Activated T-cell treated with anti-CD3 and anti-CD28 coated beads, Interleukin-2, amount 50 U/mL, for 1 hour (primary cell): ENCODE measurements at places on chromosomes 4 and X.
A peak's percentile ranks its signal among the peaks of the same experiment; 100 is the strongest.

DNA sequence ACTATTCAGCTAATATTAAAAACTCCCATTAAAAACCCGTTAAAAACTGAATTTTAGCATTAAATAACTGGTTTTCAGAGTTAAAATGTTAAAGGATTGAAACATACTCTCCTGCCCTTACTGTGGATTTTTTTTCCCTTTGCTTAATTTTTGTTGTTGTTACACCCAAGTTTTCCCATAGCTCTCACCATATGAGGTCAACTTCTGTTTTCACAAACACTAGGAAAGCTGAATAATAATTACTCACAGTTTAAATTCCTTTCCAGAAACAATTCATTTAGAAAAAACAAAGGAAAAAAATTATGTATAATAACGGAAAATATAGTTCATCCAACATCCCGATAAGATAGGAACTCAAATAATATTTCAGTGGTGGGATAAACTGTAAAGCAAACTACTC lies 129.0 kb downstream of the PPP3CA start:
- no peak for DNase-seq

- no peak for DNase-seq
These were observed 83.9 kb upstream of the CPEB2 start for GRCh38 chr4:14918336-14918735.

DNA sequence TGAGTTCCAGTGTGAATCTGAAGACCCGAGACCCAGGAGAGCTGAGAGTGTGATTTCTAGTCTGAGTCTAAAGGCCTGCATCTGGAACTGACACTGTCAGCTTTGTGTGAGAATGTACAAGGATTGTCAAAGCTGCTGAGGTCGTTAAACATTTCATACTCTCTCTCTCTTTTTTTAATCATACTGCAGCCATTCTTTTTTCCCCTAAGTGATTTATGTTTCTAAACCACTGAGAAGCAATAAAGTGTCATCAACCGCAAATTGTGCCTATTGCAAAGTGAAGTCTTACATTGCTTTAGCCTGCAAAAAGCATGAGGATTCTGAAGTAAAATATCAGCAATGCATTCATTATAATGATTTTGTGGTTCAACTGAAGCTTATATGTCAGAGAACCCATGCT lies 106.0 kb downstream of the ASMT start:
- no peak for DNase-seq

DNA sequence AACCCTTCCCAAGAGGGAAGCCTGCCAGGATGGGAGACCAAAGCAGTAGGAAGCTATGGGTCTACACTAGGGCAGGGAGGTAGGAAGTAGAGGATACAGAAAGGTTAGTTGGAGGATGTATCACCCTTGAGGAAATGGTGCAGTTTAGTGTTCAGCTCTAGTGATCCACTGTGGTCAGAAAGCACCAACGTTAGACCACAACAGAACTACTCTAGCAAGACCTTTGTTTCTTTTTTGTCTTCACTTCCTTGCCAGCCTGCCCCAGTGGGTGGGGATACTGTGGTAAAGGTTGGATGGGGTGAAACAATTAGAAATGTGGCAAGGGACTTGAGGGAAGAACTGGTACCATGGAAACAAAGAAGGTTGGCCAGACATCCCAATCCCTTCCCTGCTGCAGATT lies 83.3 kb downstream of the DDIT4L start:
- DNase-seq = no peak

DNA sequence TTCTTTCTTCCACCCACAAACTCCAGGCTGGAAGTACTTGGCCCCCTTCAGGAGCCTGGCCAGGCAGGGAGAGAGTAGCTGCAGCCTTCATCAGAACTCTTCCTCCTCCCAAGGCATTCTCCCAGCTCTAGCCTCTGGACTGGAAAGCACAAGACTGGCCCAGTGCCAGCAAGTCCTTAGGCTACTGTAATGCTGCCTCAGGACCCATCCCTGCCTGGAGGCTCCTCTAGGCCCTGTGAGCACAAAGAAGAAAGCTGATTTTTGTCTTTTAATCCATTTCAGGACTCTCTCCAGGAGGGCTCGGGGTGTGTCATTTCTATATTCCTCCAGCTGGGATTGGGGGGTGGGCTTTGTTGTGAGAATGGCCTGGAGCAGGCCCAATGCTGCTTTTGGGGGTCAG lies 10.8 kb downstream of the AWAT2 start:
- no peak for DNase-seq

DNA sequence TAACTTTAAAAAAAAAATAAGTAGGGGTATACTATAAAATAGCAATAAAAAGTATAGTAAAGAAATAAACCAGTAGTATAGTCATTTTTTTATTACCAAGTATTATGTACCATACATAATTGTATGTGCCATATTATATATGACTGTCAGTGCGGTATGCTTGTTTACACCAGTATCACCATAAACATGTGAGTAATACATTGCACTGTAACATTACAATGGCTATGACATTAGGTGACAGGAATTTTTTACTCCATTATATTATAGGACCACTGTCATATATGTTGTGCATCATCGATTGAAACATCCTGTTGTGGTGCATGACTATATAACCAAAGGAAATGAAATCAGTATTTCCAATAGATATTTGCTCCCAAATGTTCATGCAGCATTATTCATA lies 176.9 kb upstream of the ARHGAP24 start:
- DNase-seq = no peak

DNA sequence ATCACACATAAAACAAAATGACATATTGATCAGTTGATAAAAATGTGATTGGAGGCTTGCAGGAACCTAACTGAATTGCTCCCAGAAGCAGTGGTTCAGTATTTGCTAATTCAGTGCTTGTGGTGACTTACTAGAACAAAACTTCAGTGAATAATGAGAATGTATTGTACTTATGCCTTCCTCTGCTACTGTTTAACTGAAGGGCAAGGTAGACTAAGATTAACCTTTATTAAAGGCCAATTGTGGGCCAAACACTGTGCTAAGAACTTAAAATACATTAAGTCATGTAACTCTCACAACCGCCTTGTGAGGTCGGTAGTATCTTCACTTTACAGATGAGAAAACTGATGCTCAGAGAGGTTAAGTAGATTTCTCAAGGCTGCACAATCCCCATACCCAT lies 14.9 kb downstream of the IGFBP7 start:
- DNase-seq = no peak

DNA sequence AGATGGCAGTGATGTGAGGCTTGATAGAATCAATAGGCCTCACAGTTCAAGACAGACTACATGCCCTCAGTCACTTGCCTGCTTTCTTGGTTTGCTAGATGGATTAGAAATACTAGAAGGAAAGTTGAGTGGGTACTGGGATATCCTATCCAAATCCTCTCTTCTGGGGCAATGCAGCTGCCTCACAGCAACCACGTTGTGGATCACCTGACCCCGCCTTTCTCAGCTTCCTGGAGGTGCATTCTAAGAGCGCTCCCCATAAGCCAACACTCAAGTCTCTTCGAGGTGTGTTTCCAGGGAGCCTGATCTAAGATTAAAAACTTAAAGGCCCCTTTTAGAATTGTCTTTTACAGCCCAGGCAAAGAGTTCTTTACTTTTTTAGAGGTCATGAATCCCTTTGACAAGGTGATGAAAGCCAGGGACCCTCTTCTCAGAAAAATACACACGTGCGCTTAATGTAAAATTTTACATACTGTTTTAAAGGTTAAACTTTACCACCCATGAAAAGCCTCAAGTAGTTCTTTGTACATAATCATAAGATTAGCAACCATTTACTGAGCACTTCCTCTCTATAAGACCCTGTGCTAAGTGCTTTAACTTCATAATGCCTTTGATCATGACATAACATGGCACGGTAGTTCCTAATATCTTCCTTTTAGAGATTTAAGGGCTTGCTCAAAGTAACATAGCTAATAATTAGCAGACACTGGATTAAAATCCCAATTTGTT lies 840 bp upstream of the RPL34 start:
- DNase-seq = peak; percentile 32

- DNase-seq = no peak
These were observed 106.4 kb downstream of the KDR start for GRCh38 chr4:55018978-55019377.

DNA sequence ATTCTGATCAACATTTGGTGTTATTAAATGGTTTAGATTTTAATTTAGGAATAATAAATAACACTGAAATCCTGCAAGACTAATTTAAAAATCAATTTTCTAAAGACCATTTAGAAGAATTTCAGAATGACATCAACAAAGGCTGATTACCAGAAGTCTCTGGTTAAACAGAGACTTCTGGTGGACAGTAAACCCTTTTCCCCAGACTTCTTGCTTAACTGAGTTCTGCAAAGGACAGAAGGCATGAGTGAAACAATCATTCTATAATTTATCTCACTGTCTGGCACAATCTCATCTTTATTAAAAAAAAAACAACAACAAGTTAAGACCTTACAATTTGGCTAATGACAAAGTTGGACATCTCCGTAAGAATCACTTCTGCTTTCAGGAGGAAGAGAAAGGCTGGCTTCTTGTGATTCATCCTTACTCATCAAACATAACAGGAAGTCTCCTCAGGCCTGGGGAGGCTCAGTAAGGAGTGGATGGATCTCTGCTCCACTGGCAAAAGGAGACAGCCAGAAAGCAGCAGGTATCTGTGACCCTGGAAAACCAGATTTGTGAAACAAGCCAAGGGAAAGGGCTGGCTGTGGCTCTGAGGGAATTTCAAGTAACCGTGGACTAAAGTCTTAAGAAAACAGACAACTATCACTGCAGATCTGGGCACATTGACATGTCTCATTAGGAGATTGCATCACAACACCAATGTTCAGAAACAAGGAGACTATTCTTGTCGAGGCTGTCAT lies 908 bp upstream of the TLR6 start:
- no peak for DNase-seq

GRCh38 chr4:13988353-13989305 lies 361.1 kb upstream of the BOD1L1 start:
- no peak for DNase-seq

DNA sequence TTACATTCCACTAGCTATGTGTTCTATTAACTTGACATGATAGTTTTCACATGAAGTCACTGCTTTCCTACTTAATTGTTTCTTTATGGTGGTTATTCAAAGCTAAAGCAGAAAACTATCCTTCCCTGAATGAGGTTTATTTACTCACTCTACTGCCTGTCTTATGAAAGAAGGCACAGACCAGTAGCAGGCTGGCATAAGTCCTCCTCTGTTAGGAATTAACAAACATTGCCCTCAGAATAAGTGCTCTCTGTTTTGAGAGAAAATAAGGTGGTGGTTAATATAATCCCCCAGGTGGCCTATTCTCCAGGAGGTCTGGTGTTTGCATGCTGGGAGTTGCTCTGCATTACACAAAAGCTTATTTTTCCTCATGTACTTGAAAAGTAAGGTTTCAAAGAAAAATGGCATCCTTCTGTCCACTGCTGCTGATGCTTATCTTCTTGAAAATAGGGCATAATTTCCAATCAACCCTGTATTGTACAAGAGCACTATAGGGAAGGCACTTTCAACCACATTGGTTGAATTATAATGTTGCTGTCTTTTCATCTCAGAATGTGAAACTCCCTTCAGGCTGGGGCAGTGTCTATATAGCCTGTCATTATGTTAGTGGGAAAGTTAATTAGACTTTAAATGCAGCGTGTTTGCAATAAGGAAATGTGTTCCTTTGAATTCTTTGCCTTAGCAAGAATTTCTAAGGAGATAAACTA lies 119.7 kb upstream of the TBC1D9 start:
- no peak for DNase-seq

GRCh38 chr4:131251321-131251720 lies 1897.8 kb upstream of the PCDH10 start:
- DNase-seq = no peak

- DNase-seq = no peak
These were observed 166.6 kb downstream of the LDB2 start for GRCh38 chr4:16731776-16732380.

DNA sequence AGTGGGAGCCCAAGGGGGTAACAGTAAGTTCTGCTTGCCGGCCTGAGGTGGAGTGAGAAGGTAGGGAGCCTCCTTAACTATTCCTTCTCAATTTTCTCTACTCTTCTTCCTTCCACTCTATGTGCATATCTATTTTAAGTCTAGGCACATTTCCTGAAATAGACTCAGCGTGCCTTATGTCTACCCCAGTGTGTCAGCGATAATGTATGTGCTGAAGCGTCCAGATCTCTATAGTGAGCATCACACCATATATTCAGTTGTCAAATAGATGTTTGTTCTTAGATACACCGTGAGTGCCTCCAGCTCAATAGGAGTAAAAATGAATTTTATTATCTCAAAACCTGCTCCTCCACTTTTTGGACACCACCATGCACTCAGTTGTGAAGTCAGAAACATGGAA lies 51.5 kb upstream of the RAB33B start:
- no peak for DNase-seq

DNA sequence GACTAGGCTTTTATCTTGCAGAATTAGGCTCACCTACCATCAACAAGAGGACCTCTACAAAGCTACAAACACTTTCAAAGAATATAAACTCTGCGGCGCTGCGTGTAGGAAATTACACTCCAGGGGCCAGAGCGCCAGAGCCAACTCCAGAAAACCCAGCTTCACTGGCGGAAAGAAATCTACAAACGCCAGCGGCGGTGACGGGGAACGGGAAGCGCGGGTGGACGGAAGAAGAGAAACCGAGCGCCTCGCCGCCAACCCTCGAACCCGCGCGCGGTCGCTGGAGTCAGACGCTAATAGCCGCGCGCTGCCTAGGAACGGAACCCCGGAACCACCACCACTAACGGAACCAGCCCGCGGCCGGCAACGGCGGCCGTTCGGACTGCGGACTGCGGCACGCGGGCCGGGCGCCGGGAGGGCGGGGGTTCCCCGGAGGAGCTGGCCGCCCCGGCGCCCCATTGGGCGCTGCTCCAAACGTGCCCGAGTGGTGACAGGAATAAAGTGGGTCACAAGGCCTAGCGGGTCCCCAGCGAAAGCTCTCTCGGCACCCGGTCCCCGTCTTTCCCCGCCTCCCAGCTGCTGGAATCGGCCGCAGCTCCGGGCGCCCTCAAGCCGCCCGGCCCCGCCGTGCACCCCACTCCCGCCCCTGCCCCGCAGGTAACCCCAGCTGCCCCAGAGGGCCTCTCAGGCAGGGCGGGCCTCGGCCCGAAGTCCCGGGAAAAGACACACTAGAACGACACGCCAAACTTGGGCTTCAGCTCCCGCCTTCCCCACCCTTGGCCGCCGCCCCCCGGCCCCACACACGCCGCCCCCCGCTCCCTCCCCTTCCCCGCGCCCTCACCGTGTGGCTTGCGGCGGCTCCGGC lies 836 bp downstream of the CLOCK start:
- DNase-seq = peak; percentile 71

DNA sequence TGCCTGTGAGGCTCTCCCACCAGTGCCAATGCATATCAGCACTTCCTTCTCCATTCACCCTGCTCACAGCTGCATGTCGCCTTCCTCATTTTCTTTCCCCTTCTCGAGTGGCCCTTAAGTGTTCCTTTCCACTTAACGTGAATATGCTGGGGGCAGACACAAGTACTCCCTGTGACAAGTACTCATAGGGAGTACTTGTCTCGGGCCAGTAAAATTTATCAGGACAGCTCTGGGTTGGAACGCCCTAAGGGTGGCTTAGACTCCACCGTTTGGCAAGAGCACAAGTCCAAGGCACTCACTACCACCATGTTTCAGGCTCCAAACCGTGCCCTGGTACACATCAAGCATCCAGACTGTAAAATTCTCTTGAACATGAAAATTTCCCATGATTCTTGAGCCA lies 3.9 kb upstream of the LDOC1 start:
- no peak for DNase-seq

- no peak for DNase-seq
These were observed 35.4 kb upstream of the PDLIM5 start for GRCh38 chr4:94416335-94416734.
